Tongue (tissue), 3 donors: ENCODE measurements at places on chromosomes 4 and X. TPM values are rescaled to one million over a fixed set of nuclear protein-coding genes. Genes with fewer than 3 reads are reported as not detected.

Gene CDS1
- total RNA-seq: 4.5 TPM

Gene FGFBP1
- total RNA-seq: 5.7 TPM

Gene YY2
- total RNA-seq: 0.92 TPM

Gene PPP2R2C
- 8.8 TPM for total RNA-seq

Gene MBNL3
- 24.7 TPM for total RNA-seq

Gene CFAP47
- 0.10 TPM for total RNA-seq

Gene GPR173
- 3.1 TPM for total RNA-seq

Gene ADH1B
- total RNA-seq: 12.5 TPM

Gene RAB39B
- total RNA-seq: 0.51 TPM

Gene XPNPEP2
- total RNA-seq: 0.72 TPM

Gene ZNF674
- total RNA-seq: 6.6 TPM

- peak; percentile 58 for DNase-seq
These were observed 144.2 kb downstream of the PDLIM5 start for GRCh38 chr4:94595880-94596483.

DNA sequence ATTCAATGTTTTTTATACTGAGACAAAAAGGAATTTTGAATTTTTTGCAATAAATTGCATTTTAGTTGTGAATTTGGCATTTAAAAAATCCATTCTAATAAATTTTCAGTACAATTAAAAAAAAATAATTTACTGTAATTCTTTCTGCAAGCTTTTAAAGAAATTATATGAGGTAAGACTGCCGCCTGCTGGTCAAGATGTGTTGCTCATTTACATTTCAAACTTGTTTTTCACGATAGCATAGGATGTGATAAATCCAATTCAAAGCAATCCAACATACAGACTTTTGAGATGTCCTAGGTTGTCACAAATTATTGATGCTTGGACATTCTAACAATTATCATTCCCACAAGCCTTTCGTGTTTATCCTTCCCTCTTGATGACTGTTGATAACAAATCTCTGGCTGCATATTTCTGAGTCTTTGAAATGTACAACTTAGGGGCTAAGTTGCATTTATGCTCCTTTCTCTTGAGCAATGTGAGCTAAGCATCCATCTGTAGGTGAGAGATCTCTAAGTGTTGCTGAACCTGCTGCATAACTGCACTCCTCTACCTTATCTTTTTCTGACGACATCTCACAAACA is 21.7 kb upstream of the MFAP3L start:
- DNase-seq: peak; percentile 89

- DNase-seq: no peak
These were observed 231.5 kb downstream of the TRIML1 start for GRCh38 chr4:188370777-188371176.

- no peak for DNase-seq
These were observed 46.4 kb upstream of the GPM6B start for GRCh38 chrX:13863324-13863723.

GRCh38 chr4:156763511-156763910 is 208.1 kb downstream of the PDGFC start:
- DNase-seq: peak; percentile 92

DNA sequence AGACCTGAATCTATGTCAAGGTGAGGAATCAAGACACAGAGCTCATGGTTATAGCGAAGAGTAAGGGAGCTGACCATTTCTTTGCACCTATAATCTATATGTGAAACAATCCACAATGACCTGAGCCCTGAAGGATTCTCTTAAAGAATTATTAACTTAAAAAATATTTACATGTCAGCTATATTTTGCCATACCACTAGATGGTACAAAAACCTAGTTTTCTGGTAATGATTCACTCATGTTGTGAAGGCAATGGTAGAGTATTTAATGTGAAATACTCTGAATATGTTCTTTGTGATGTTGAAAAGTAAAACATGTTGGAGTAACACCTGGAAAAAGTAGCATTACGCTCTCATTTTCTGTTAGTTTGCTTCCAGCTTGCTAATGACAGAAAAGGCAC is 40.0 kb downstream of the VGLL1 start:
- no peak for DNase-seq

DNA sequence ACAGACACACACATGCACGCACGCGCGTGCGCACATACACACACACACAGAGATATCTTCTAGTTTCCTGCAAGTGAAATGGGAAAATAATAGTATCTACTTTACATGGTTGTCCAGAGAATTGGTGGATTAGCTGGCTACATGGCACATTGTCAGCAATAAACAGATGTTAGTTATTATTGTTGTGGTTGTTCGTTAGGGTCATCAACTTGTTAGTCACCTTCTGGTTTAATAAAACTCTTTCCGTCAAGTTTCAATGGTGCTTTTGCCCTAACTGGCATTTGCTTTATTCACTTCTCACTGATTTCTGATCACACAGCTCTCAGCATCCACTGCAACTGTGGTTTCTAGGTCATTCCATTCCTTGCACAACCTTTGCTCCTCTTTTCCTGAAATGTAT is 25.4 kb upstream of the RASL11B start:
- no peak for DNase-seq

GRCh38 chrX:12366440-12366839 is 228.2 kb downstream of the FRMPD4 start:
- no peak for DNase-seq

DNA sequence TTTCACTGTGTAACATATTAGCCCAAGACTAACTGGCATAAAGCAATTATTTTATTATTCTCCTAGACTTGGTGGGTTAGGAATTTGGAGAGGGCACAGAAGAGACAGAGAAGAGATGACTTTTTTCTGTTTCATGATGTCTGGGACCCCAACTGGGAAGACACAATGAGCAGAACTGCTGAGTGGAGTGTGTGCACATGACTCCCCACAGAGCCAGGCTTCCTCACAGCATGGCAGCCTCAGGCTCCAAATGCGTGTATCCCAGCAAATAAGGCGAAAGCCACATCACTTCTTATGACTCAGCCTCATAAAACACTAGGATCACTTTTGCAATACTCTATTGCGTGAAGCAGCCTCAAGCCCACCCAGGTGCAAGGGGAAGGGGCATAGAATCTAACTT is 68.4 kb downstream of the MFAP3L start:
- no peak for DNase-seq

DNA sequence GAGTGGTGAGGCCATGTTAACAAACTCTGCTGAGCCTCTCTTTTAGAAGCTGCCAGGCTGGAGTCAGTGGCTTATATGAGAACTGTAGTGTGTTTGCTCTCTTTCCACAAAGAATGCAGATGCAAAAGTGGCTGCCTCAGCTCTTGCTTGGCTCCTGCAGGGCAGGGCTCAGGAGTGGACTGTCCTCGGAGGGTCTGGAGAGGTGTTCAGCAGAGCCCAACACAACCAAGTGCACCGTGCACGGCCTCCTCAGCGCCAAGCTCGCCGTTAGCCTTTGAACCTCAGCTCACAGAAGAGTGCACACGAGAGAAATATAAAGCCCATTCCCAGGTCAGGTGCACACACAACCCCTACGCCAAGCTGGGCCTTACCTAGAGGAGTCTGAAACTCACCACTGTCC is 82.8 kb downstream of the C4orf51 start:
- DNase-seq: no peak

DNA sequence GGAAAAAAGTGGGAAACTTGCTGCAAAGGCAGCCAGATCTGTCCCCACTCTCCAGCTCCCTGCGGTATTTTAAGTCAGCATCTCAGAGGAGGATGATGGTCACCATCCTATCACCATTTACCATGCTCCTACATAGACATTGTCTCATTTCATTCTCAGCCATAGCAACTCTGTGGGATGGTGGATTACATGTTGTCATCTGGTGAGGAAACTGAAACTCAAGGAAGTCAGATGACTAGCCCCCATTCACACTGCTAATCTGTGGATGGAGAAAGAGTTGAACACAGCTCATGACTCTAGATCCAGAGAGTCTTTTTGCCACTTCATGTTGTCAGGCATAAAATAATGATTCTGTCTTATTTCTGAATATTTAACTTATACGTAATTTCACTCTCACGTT is 323.5 kb downstream of the PTTG2 start:
- DNase-seq: no peak

- peak; percentile 75 for DNase-seq
These were observed 20.7 kb downstream of the HAND2 start for GRCh38 chr4:173509036-173510001.

GRCh38 chr4:106868381-106869035 is 167.6 kb downstream of the DKK2 start:
- DNase-seq: peak; percentile 18

GRCh38 chr4:122700178-122700725 is 32.3 kb upstream of the BBS12 start:
- DNase-seq: no peak

DNA sequence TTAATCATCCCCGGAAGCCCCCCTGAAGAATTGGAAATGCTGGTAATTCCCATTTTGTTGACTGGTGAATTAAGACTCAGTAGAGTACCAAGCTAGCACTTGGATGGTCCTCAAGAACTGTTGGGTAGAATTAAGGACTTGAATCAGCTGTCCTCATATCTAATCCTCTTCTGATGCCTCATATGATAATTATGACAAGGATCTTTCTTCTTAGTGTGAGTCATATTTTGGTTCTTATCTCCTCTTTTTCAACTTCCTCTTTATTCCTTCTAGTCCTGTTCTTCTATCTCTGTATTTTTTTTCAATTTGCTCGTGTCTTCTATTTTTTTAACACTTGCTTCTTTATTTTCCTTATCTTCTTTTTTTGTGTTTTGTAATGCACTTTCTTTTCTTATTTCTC is 206.3 kb upstream of the ANXA3 start:
- no peak for DNase-seq

DNA sequence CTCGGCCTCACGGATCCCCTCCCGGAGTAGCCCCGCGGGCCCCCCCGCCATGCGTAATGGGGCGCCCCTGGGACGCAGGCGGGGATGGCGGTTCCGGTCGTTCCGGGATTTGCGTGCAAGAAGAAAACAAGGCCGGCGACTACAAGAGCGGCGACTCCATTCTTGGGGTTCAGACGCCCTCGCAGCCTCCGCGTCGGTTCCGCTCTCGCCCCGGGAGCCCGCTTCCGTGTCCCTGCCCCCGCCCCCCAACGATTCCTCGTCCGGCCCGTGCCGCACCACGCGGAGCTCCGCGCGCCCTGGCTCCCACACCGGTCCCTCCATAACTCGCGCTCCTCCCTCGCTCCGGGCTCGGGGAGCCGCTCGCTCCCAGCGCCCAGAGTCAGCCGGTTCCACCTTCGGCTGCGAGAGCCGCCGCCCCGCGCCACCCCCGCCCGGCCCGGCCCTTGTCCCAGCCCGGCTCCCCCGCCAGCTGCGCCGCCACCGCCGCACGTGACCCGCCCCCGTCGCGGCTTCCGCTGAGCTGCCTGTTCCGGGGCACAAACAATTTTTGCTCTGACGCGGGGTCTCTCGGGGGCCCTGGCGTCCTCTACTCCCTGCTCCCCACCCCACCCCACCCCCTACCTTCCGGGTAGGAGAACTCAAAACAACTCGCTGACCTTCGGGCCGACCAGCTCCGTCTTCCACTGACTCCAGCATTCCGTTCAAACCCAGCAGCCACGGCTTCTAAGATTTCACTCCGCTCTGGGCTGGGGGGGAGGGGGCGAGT is 78.8 kb upstream of the BCOR start:
- peak; percentile 78 for DNase-seq

DNA sequence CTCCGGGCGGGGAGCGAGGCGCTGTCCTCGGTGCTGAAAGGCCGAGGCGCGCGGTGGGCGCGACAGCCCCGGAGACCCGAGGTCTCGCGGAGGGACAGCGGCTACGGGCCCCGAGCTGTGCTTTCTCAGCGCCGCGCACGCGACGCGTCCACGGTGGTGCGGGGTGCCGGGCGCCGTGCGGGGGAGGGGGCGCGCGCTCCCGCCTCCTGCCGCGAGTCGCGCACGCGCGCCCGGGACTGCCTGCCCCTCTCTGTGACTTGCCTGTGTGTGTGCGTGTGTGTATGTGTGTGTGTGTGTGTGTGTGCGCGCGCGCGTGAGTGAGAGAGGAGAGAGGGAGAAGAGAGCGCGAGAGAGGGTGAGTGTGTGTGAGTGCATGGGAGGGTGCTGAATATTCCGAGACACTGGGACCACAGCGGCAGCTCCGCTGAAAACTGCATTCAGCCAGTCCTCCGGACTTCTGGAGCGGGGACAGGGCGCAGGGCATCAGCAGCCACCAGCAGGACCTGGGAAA is at the start of gene GRIA2:
Gene GRIA2 (plus strand): TSS at position 358 of the 511 bp plus-strand sequence. CDS start 315 bp downstream, outside the sequence.
- DNase-seq: peak; percentile 91

DNA sequence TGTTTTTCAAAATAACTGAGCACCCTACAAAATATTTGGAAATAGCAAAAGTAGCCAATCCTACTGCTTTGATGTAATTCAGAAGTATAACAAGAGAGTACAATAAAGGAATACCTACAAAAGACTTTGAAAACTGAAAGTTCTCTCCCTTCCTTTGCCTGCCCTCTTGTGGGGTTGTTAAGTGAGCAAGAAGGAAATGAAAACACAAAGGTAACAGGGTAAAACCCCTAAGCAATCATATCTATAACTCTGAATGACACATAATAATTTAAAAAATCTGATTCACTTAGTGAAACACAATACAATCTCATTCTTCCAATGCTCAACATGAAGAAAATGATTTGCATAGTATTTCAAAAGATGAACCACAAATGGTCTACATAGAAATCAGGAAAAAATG is 98.2 kb downstream of the FRYL start:
- no peak for DNase-seq

DNA sequence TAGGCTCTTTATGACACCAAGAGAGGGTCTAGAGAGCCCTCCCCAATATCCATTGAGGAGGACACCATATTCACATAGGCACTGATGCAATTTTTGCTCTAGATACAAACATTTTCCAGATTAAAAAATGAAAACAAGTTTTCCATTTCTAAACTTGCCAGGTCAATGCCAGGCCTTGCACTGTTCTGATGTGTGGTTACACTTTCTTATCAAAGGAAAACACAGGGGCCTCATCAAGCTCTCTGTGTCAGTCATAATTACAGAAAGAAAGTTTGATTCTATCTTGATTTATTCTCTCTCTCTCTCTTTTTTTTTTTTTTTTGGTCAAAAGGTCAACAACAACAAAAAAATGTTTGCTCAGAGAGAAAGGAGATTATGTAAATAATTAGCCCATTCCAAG is 80.2 kb upstream of the ACSL4 start:
- no peak for DNase-seq

GRCh38 chr4:5955856-5956255 is 62.4 kb downstream of the C4orf50 start:
- DNase-seq: no peak

DNA sequence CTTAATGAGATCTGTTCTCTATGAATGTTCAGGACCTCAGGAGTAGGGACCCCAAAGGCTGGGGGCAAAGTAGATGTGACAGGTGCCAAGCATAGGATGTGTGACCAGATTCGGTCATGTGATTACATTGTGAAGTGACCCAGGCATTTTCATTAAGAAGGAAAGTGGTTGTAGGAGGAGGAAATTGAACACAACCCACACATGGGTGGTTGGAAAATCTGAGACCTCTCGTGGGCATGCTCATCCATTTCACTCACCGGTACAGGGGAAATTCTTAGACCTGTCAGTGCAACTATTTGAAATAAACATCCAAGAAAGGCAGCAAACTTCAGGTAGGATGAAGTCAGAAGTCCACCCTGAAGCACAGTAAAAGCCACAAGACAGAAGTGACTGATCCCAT is 43.5 kb upstream of the CD99 start:
- DNase-seq: no peak

GRCh38 chr4:145387079-145387478 is 94.6 kb upstream of the SMAD1 start:
- DNase-seq: no peak
